ENCODE measurements at places on chromosomes 7 and 10.

- no peak for DNase-seq
Observed at GRCh38 chr7:30453921-30454320, 24.7 kb downstream of the NOD1 start.

DNA sequence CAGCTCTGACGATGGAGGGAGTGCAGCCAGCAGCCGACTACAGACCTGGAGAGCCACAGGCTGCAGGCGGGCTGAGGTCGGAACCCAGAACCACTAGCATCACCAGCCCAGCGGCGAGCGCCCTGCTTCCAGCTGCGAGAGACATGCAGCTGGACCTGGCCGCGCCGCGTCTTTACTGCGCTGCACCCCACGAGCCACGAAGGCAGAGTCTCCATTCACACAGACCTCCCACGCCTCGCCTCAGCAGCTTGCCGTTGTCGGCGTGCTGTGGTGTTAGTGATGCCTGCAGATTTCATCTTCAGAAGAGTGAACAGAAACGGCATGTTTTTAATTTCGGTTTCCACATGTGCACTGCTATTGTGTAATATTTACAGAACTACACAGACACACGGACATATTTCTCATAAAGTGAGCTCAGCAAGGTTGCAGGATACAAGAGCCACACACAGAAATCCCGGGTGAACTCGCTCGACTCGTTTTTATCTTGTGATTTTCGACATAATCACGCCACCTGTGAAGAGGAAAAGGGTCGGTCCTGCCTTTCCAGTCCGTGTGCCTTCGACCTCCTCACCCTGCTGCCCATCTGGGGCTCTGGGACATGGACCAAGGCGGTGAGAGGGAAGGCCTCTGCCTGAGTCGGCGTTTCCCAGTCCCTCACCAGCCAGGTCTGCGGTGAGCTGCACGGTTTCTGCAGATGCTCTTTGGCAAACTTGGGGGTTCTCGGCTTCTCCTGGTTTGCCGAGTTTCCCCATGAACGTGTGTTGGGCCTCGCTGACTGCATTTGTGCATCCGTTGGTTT, 252.2 kb downstream of the ELFN1 start:
- peak; percentile 50 for DNase-seq

- no peak for DNase-seq
Observed at GRCh38 chr7:17854261-17855047, 85.8 kb downstream of the SNX13 start.

- DNase-seq = no peak
Observed at GRCh38 chr7:14275356-14275755, 285.9 kb upstream of the ETV1 start.

- DNase-seq = no peak
Observed at GRCh38 chr10:95384011-95384704, 93.4 kb upstream of the PDLIM1 start.

GRCh38 chr10:89235073-89235798, 16.3 kb downstream of the LIPA start:
- DNase-seq = no peak

GRCh38 chr7:151735851-151736402, 141.0 kb downstream of the PRKAG2 start:
- DNase-seq = no peak

- DNase-seq = no peak
Observed at GRCh38 chr7:135260930-135261721, 27.5 kb downstream of the STRA8 start.

DNA sequence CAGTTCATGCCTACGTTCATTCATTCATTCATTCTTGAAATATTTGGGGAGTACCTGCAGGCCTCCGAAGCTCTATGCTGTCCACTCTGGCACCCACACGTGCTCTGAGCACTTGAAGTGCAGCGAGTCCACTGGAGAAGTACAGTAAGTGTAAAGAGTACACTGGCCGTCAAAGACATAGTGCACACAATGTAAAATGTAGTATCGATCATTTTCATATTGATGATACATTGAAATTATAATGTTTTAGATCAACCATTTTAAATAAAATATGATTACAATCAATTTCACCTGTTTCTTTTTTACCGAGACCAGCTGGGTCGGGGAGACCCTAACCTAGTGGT, 37.0 kb upstream of the PURB start:
- no peak for DNase-seq

DNA sequence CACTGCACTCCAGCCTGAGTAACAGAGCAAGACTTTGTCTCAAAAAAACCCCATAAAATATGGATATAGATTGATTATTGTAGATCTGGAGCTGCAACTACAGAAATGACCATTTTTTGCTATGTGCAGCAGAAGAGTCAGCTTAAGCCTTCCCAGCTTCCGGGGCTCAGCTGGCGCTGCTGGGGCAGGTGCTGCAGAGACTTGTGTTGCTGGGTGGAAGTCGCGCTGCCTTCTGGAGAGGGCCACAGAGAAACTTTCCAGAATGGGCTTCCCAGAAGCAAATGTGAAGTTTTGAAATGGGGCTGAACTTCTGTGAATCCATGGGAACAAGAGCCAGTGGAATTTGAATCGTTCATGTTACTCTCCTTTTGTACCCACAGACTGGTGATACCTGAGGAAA, 37.3 kb upstream of the RSBN1L start:
- no peak for DNase-seq

DNA sequence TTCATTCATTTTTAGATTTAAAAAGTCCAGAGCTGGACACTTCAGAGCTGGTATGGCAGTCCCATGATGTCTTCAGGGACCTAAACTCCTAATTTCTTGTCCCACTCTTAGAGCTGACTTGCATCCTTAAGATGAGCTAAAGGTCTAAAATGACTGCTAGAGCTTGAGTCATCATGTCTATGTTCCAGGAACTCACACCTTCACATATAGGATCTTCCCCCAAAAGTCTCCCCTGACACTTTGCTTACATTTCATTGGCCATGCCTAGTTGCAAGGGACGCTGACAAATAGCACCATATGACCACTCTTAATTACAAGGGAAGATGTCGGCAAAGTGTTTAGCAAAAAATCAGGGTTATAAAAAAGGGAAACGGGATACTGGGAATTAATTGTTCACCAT, 10.4 kb upstream of the AOAH start:
- DNase-seq = no peak

- no peak for DNase-seq
Observed at GRCh38 chr7:131222171-131222570, 105.5 kb upstream of the MKLN1 start.

- DNase-seq = no peak
Observed at GRCh38 chr7:74039337-74039736, 11.4 kb downstream of the ELN start.

DNA sequence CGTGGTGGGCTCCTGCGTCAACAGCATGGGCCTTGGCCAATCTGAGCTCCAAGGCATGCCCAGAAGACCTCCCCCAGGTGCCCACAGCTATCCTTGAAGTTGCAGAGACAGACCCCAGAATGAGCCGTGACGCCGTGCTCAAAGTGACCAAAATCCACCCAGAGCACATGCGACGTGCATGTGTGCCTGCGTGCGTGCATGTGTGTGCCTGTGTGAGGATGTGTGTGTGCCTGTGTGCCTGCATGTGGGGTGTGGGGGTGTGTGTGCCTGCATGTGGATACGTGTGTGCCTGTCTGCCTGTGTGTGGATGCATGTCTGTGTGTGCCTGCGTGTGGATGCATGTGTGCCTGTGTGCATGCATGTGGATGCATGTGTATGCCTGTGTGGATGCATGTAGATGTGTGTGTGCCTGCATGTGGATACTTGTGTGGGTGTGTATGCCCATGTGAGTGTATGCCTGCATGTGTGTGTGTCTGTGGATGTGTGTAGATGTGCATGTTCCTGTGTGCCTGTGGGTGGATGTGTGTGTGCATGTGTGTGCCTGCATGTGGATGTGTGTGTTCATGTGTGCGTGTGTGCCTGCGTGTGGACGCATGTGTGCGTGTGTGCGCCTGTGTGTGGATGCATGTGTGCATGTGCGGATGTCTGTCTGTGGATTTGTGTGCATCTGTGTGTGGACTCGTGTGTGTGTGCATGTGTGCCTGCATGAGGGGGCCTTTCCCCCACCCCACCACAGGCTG, 42.6 kb downstream of the PWWP2B start:
- no peak for DNase-seq

DNA sequence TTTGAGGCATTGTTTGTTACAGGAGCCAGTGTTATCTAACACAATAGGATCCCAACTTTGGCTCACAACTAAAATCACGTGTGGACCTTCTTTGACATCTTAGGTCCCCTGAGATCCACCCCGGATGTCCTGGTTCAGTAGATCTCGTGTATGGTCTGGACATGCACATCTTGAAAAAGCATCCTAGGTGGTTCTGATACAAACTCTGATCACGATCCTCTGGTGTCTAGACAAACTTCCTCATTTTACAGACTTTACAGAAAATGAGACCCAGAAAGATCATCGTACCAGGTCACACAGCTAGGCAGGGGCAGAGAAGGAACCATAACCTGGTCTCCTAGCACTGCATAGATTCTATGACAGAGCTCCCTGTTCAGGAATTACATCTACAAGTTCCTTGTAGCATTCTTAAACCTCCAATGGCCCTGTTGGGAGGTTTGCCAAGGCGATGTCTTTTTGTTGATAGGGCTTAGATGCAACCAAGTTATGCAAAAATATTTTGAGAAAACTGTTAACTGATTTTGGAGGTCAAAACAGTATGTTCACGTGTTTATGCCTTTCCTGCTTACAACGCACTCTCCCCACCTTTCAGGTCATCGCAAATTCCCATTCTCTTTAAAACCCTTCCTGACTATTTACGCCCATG, 30.8 kb upstream of the CHST15 start:
- no peak for DNase-seq

DNA sequence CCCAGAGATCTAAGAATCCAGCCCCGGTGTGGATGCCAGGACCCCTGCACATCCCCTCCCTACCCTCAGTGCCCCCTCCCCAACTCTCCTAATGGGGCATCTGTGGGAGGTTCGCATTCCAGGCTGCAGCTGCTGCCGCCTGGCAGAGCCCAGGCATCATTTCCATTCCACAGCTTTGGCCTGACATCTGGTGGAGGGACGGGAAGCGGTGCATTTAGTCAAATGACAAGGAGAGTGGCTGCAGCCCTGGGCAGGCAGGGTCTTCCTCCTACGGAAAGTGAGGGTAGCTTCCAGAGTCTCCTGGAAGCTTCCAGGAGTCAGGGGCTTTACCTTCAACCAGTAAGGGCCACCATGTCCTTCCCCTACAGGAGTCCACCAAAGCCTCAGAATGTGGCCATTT, 30.8 kb downstream of the PRLHR start:
- DNase-seq = no peak

GRCh38 chr7:116113310-116113709, 82.7 kb upstream of the TFEC start:
- DNase-seq = no peak

DNA sequence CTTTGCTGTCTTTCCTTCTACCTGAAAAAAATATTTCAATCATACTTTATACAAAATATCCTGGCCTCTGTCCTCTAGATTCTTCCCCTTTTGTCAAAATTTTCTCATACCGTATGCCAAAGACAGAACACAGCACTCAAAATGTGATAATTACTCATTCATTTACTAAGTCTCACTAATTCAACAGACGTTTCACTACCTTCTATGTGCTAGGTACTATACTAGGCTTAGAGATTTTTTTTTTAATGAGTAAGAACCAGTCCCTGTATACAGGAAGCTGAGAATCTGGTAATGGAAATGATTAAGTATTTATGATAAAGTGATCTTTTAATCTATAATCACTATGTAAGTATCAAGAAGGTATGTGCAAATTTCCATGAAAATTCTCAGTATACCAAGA, 128.0 kb downstream of the ELAPOR2 start:
- DNase-seq = no peak

DNA sequence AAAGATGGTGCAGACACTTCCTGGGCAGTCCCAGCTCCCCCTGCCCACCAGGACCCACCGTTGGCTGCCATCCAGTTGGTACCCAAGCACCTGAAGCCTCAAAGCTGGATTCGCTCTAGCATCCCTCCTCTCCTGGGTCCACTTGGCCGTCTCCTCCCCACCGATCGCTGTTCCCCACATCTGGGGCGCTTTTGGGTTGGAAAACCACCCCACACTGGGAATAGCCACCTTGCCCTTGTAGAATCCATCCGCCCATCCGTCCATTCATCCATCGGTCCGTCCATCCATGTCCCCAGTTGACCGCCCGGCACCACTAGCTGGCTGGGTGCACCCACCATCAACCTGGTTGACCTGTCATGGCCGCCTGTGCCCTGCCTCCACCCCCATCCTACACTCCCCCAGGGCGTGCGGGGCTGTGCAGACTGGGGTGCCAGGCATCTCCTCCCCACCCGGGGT, 14.5 kb upstream of the LIMK1 start:
- DNase-seq = no peak

DNA sequence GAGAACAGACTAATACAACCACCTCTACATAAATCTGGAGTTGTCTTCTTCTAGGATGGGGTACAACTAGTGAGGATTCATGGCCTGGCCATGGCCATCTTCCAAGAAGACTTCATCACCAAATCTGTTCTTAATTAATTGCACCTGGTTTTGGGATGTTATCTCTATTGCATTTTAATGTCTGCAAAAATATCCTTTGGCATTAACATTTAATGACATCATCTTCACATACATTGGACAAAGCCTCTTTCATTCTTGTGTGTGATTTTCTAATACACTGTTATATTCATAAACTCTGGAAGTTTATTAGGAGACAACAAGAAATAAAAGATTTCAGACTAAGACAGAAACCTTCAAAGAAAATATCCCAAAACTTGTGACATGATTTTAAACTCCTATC, 124.2 kb upstream of the ABCB5 start:
- DNase-seq = no peak

DNA sequence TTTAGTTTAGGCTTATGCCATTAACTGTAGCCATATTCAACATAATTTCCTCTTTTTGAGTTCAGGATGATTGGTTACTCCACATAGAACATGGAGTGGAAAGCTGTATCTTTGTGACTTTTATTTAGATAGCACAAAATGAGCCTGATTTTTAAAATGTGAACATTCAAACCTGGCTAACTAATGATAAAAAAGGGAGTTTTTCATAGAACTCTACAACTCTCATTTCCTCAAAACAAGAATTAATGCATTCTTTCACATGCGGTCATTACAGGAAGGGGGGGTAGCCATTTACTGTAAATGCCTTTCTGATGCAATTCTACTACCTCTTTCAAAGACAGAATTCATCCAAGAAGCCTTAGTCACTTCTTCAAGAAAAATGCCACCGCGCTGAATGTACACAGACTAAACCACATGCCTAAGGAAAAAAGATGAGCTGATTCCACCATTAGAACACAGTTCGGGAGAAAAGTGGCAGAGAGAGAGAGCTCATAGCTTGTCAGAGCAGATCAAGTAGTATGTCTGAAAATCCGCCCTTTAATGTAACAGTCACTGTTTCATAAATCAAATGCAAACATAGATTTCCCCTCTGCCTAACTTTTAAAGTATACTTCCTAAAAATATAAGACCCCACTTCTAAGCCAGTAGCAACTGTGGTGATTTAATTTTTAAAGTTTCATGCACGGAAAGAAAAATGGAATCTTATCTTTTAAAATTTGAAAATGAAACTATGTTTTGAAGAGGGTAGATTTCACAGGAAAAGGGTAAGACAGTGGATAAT, 226.4 kb upstream of the KLF14 start:
- DNase-seq = peak; percentile 53

- no peak for DNase-seq
Observed at GRCh38 chr7:95658676-95659075, 62.4 kb upstream of the PDK4 start.

- DNase-seq = no peak
Observed at GRCh38 chr7:141157138-141157765, 83.4 kb downstream of the TMEM178B start.
